ENCODE measurements at places on chromosomes 5 and 9.

- DNase-seq, result no peak
Observed at GRCh38 chr9:3514786-3515185, 11.0 kb downstream of the RFX3 start.

DNA sequence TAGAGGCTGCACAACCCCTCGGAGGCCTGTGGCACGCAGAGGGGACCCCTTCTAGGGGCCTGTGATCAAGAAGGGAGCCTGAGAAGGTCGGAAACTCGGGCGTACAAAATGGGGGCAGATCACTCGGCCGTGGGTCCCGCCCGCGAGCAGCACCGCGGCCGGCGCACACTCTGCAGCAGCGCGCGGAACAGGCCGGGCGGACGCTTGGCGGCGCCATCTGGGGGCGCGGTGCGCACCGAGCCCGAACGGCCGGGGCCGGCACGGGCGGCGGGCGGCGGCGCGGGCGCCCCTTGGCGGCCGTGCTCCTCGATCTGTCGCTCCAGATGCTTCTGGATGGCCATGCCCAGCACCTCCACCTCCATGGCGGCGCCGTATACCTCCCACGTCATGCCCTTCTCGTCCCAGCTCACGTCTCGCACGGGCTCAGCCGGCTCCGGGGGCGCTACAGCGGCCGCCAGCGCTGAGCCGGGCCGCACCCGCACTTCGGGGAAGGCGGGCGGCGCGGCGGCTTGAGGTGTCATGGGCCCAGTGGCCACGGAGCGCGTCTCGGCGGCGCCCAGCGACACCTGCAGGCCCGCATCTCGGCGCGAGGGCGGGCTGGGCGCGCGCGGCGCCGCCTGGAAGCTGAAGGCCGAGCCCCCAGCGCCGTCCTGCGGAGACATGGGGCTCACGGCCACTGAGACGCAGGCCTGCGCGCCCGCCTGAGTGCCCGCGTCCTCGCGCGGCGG lies 13.1 kb downstream of the GPRIN1 start:
- DNase-seq, result peak; percentile 62

DNA sequence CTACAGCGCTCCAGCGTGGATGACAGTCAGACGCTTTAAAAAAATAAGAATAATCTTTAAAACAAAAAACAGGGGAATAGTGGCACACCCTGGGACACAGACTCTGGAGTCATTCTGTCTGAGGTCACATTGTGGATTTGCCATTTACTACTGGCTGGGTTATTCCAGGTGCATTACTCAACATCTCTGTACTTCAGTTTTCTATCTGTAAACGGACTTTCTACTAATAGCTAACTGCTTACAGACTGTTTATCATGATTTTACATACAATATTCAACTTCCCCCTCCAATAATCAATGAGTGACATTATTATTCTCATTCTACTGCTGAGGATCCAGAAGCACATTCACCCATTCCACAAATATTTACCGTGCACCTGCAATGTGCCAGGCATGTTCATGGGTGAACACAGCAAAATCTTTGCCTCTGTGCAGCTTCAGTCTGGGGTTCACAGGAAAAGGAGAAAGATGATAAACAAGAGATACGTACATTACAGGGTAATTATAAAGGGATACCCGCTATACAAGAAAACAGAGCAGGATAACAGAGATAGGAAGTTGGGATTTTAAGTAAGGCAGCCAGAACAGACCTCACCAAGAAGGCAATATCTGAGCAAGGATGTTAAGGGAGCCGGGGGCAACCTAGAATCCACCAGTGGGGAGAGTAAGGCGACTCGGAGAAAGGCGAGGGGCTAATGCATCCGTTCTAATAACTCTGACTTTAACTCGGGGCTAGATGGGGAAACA lies 984 bp upstream of the RAD23B start:
- no peak for DNase-seq

DNA sequence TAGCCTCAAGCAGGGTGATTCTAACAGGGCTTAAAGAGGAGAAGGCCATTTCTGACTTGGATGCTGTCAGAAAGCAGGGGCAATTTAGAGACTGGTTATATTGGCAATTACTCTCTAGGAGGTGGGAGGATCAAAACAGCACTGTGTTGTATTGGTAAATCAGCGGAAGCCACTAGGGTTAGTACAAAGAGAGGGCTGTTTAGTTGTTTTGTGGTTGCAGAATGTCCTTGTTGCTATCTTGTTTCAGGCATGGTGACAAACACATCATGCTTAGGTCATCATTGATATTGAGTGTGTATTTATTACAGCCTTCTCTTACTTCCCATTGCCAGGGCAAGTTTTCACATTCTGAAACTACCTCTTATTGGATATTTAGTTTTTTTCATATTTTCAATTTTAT lies 165.3 kb downstream of the TAF11L14 start:
- no peak for DNase-seq

DNA sequence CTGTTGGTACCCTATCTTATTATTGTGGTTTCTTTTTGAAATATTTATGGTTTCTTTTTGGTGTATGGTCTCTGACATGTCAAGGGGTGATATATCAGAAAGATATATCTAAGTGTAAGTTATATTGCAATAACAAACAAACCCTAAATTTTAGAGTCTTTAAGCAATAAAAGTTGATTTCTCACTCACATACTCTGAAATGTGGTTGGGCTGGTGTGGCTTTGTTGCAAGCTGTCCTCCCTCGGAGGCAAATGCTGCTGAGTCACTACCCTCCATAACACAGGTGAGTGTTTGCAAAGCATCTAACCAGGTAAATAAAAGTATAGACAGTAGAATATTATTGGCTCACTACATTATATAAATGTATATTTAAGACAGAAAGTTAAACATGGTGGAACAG lies 253.2 kb downstream of the CDH18 start:
- no peak for DNase-seq

- DNase-seq, result no peak
Observed at GRCh38 chr9:127999461-127999860, 18.7 kb upstream of the EEIG1 start.

DNA sequence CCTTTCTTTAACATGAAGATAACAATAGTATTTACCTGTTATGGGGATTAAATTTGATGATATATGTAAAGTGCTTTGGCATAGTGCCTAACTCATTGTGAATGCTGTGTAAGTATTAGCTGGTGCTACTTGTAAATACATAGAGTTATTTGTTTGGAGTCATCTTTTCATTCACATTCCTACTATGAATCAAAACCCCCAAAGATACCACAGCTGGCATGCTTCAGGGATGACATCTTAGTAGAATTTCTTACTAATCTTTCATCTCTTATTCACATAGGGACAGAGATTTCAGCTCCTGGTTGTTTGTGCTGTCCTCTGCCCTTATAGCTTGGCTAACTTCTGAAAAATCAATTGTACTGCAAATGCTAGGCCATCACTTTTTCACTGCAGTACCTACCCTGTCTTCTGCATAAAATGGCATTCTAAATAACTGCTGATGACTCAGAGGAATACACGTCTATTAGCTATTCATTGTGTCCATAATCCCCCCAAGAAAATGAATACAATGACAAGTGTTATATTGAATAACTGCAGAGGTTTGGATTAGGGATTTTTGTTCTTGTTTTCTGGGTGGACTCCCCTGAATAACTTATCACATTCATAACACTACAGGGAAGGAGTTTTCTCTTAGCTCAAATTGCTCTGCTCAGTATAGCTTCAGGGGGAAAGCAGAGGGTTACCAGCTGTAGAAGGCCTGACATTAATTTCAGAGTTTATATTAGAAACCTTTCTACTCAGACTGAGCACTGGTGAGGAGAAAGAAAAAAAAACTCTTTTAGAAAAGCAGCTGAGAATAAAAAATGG lies 192.2 kb upstream of the C9orf72 start:
- DNase-seq, result peak; percentile 31

GRCh38 chr5:111948092-111948841 lies 191.3 kb upstream of the NREP start:
- DNase-seq, result peak; percentile 17

GRCh38 chr5:155884041-155884440 lies 442.9 kb upstream of the SGCD start:
- no peak for DNase-seq

GRCh38 chr9:79824265-79824664 lies 252.5 kb downstream of the TLE4 start:
- DNase-seq, result no peak

DNA sequence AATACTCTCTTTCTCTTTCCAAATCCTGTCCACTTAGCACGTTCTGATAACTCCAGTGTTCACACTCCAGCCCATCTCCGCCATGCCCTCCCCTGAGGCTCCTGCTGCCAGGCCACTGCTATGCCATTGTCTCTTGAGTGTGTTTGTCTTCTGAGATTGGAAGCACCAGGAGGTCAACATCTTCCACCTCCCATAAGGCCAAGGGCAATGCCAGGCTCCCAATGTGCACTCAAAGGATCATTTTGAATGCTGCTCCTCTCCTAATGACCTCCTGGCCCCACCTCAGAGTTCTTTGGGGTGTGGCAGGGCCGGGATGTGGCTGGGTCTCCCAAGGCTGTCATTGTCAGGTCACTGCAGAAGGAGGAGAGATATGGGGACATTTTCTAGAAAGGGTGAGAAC lies 19.5 kb downstream of the IGIP start:
- peak; percentile 40 for DNase-seq

GRCh38 chr5:122774519-122774860 lies 390 bp upstream of the SNX2 start:
- no peak for DNase-seq

- no peak for DNase-seq
Observed at GRCh38 chr5:113375480-113376060, 59.2 kb downstream of the TSSK1B start.

DNA sequence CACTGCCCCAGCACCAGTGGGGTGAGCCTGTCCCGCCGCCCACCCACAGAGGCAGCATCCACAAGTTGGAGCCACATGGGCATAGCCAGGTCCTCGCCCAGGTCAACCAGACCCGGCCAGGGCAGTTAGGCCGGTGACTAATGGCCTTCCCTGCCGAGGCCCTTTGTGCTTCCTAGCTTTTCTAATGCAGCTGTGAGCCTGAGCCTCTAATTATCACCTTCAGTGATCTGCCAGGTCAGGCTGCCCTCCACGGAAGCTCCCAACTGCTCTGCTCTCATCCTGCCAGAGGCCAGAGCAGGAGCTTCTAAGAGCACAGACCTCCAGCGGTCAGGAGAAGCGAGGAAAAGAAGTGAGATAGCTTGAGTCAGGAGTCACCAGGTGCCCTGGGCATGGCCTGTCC lies 87.1 kb upstream of the PPP1R26 start:
- no peak for DNase-seq

GRCh38 chr5:72205431-72206009 lies 98.2 kb downstream of the MAP1B start:
- DNase-seq, result no peak

DNA sequence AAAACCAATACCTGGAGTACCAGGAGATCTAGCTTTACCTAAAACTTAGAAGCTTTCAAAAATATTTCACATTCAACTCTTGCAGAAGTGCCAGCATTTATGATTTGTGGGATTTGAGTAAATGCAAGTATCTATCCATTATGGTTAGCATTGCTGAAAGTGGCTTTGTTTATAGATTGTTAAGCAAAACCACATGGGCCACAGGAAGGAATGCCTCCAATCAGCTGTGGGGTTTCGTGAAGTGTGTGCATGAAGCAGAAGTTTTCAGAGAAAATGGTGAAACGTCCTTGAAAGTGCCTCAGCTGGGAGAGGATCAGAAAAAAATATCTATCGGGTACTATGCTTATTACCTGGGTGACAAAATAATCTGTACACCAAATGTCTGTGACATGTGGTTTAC lies 4.2 kb downstream of the LECT2 start:
- peak; percentile 58 for DNase-seq

GRCh38 chr5:82044010-82044409 lies 72.2 kb downstream of the ATG10 start:
- no peak for DNase-seq

GRCh38 chr5:130286971-130287370 lies 382.7 kb downstream of the CHSY3 start:
- DNase-seq, result no peak

GRCh38 chr9:76603931-76604570 lies 145.1 kb downstream of the GCNT1 start:
- no peak for DNase-seq

- peak; percentile 56 for DNase-seq
Observed at GRCh38 chr5:123012321-123012720, 24.2 kb downstream of the PPIC start.

- peak; percentile 52 for DNase-seq
Observed at GRCh38 chr9:92616199-92616641, 53.7 kb downstream of the IPPK start.

DNA sequence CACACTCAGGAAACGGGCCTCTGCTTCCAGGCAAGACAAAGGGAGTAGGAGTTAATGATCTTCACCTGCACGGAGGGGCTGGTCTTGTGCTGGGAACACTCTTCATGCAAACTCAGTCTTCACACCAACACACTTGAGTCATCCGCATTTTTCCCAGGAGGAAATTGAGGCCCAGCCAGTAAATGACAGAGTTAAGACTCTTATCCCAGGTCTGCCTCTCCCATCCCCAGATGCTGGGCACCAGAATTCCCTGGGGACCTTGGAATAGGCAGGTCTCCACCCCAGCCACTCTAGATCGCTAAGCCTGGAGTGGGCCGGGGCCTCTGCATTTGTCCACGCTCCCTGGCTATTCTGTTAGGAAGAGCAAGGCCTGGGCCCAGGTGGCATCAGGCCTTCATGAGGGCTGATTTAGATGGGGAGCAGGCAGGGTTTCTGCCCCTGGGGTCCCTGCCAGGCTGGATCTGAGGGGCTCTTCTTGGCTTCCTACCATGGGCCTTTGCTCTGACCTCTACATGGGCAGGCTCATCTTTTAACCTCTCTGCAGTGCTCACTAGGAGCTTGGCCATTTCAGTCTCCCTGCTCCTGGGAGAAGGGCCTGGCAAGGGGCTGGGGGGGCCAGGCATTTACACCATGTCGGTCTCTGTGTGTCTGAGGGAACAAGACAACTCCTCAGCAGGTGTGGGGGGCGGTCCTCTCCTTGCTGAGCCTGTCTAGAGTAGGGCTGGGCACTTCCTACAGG lies 77.3 kb downstream of the AMBP start:
- DNase-seq, result no peak

- no peak for DNase-seq
Observed at GRCh38 chr9:79034583-79034982, 537.2 kb upstream of the TLE4 start.

DNA sequence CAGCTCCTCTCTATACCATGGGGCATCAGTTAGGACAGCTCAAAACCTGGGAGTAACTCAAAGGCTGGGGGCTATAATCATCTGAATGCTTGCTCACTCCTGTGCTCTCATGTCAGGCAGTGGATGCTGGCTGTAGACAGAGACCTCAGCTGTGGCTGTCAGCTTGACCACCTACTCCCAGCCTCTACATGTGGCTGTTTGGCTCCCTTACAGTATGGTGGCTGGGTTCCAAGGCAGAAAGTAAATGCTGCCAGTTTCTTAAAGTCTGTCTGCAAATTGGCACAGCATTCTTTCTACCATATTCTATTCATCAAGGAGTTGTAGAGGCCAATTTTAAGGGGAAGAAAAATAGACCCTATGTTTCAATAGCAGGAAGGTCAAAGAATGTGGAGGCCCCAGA lies 66.9 kb downstream of the TMC1 start:
- DNase-seq, result no peak

DNA sequence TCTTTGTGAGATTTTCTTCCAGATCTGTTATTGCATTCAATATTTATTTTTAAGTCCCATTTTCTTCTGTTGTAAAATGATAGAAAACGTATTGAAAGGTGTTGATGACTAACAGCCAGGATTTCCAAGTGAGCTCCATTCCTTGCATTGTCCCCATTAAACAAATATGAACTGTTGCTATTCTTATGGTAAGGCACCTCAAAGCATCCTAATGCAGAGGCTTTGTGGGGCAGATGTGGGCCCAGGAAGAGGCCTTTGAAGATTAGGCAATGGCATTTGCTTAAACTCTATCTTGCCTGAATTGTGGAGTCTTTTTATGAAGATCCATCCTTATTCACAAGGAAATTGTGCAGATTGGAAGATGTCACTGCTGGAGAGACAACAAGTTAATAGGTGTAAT lies 38.9 kb downstream of the NTRK2 start:
- no peak for DNase-seq

GRCh38 chr9:120353506-120353905 lies 226.5 kb downstream of the CDK5RAP2 start:
- peak; percentile 54 for DNase-seq

All from eye (tissue), 1 donor.